ENCODE measurements at places on chromosomes 4 and X.

- no peak for DNase-seq
These were observed 2.8 kb downstream of the TIGD2 start for GRCh38 chr4:89114100-89114499.

- no peak for DNase-seq
These were observed 38.7 kb downstream of the AASDH start for GRCh38 chr4:56348576-56348975.

GRCh38 chrX:137118536-137118935, 84.7 kb upstream of the GPR101 start:
- DNase-seq: no peak

GRCh38 chr4:53793096-53793495, 201.8 kb upstream of the LNX1 start:
- no peak for DNase-seq

DNA sequence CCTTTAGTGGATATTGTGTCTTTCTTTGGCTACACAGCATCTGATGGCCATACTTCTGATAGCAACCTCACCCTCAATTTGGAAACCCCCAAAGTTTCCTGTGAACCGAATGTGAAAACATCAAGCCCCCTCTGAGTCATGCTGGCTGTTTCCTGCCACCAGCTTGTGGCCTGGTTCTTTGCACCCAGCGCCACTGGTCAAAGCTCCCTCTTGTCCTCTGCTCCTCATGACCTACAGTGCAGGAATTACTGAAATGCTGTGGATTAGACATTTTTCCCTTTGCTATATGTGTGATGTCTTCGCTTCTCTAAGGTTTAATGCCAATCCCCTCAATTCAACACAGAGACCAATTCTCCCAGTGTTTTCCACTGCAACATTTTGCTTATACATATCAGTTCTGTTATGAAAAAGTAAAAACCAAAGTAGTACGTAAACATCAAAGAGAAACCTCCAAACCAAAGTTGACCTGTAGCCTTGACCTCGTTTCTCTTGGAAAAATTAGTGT, 224.0 kb upstream of the TENM3 start:
- no peak for DNase-seq

- DNase-seq: no peak
These were observed 217.2 kb upstream of the PCDH18 start for GRCh38 chr4:137749466-137749865.

DNA sequence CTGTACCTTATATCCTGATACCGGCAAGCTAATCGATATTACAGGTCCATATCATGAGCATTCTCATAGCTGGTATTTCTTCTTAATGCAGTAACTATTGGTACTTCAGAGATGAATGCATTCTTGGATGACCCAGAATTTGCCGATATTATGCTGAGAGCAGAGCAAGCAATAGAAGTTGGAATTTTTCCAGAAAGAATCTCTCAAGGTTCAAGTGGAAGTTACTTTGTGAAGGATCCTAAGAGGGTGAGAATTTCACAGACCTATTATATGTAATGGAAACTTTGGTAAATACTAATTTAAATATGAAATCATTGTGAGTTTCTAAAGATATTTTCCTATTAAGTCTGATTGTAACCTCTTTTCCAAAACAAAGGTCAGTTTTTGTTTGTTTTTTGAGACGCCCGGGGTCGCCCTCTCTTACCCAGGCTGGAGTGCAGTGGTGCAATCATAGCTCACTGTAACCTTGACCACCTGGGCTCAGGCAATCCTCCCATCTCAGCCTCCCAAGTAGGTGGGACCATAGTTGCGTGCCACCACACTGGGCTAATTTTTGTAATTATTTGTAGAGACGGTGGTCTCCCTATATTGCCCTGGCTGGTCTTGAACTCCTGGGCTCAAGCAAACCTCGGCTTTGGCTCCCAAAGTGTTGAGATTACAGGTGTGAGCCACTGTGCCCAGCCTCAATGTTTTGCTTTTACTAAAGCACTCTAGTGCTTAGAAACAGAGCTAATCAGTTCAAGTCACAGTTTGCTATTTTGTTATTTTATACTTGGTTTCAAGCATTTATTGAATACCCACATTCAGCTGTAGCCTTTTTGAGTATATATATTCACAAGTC, 18.6 kb downstream of the PI4K2B start:
- DNase-seq: no peak

DNA sequence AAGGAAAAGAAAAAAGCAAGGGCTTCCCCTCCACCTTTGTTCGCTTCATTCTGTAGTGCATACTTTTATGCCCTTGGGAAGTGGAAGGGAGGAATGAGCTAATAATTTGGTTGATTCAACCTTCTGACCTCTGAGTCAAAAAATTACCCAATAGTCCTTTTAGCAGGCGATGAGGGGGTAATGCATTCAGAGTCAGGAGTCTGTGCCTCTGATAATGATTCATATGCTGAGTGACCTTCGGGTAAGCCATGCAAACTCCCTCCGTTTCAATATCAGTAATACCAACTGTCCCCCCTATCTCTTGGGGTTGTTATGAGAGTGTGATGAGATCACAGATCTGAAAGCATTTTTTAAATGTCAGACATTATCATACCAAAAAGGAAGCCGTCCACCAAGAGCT, 41.6 kb upstream of the ACSL4 start:
- no peak for DNase-seq

GRCh38 chr4:2673157-2673556, 83.0 kb downstream of the TNIP2 start:
- DNase-seq: no peak

GRCh38 chr4:26577066-26577465, 6.8 kb upstream of the TBC1D19 start:
- DNase-seq: no peak

DNA sequence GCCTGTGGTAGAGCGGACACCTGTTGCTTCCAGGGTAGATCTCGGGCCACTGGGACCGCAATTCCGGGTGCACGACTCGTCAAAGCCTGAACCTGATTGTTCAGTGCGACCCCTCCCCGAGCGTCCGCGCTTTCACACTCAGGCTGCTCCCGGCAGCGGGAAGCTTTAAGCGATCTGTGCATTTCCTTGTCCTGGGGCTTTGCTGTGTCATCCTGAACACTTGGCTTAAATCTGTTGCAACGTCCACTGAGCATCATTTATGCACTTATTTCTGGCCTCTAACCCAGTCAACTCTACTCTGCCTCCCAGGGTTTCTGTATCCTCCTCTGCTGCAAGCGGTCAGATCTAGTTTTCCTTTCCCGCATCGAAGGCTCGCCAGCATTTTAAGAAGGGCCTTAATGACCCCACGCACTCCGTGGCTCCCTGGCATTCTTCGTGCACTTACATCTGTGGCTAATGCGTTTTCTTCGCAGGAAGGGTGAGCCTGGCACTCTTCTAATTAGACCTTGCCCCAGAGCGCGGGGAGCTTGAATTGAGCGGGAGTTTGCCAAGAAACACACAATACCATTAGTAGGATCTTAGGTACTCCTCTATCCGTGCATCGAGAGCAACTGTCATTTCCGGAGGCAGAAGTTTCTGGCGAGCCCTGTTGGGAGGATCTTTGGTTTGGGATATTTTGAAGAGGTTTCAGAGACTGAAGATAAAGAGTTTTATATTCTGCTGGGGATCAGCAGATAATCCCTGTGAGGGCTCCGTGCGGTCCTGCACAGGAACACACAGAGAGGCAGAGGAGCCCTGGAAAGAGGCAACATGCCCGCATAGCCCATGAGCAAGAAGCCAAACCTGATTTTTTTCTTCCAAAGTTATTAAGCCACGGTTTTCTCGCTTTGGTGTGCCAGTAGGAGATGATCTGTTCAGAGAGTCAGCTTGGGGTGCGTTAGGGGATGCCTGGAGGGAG, 654 bp upstream of the DDIT4L start:
- no peak for DNase-seq

- DNase-seq: no peak
These were observed 68.8 kb downstream of the ABLIM2 start for GRCh38 chr4:8089862-8090261.

DNA sequence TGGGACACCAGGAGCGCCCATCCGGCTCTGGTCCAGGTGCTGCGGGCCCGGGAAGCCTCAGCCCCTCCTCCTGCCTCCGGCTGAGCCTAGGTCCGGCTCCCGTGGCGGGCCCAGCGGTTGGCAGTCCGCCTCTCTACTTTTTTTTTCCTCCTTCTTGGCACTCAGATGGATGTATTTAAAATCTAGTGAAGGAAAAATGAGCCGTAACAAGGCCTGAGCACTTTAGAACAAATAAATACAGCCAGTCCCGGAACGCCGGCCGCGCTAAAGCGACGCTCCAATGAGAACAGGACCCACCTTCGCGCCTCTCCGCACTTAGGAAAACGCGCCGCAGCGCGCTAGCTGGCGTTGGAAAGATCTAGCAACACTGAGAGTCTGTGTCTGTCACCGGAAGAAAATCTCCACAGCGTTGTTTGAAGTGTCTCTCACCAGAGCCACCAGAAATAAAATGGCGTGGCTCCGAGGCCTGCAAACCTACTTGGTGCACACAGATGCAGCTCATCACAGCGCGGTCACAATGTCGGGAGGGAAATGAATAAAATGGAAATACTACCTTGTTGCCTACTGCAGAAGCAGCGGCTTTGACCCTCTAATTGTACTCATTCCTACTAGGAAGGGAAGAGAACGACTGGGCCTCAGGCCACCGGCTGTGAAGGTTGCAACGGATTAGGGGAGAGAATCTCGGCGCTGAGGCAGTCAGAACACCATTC, 4.7 kb downstream of the NEUROG2 start:
- no peak for DNase-seq

DNA sequence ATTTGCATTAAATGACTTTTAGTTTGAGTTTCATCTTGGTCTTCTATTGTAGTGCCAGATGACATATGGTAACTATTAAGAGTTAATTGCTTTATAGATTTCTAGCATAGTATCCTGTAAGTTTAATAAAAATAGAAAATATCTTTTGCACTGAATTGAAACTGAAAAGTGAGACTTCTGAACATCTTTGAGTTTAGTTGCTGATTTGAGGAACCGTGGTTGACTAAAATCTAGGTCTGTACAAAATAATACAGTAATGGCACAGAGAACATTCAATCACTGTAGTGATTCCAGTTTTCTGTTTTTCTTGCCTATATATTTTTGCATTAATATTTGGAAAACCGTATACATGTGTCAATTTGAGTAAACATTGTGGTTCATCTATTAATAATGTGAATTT, 60.7 kb downstream of the SPATA4 start:
- no peak for DNase-seq

DNA sequence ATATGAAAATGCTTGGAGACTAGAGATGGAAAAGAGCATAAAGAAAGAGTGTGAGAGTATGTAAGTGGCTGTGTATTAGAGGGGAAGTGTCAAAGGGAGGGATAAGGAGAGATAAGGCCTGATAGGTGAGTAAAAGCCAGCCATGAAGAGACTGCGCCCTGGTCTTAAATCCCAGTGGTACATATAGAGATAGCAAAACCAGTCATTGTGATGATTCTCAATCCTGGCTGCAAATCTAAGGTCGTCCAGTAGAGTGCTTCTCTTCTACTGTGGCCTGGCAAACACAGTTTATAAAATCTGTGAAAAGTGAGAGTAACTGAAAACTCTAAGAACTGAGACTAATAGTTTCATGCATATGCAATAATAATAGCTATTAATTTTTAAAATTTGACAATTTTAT, 86.9 kb downstream of the MAB21L2 start:
- DNase-seq: no peak

GRCh38 chrX:8455557-8455956, 9.1 kb upstream of the VCX3B start:
- no peak for DNase-seq

DNA sequence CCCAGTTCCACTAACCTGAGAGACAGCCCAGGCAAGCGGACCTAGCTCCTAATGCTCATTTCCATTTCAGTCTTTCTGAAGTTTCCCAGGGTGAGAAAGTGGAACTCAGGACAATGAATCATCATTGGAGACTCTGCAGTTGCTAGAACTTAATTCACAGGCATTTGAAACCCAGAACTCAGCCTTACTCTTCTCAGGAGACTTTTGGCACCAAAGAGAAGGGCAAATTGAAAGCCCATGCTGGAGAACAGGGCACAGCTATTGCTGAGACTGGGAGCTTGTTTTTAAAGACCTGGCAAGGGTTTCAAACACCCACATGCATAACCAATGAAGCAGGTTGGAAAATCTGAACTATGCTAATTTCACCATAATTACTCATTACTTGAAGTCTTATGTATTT, 36.0 kb downstream of the BST1 start:
- DNase-seq: no peak

- no peak for DNase-seq
These were observed 226.7 kb downstream of the SNCA start for GRCh38 chr4:89610236-89610635.

Data from CD4-positive, alpha-beta T cell treated with Interferon gamma for 1 hour (primary cell).